Activated naive CD8-positive, alpha-beta T cell treated with anti-CD3 and anti-CD28 coated beads for 36 hours (primary cell): ENCODE measurements at places on chromosomes 2 and 18.

DNA sequence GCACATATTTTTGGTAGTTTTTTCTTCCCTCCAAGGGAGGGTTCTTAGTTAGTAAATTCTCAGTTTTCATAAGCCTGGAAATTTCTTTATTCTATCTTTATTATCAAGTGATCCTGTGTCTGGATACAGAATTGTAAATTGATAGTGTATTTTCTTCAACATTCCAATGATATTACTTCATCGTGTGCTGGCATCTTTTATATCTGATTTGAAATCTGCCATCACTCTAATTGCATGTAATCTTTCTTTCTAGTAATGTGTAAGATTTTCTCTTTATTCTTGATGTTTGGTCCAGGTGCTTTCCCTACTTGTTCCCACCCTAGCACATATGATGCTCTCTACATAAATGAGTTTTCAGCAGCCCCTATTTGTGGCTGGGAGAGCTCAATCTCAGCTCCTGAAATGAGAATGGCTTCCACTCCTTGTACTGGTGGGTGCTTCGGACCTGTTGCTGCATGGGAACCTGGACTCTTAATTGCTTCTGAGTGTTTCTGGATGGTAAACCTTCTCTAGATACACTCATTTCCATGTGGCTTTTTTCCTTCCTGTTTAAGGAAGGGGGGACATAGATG lies 102.7 kb downstream of the SMIM21 start:
- no peak for DNase-seq

- no peak for DNase-seq
Measured at GRCh38 chr2:118786746-118787145, 60.7 kb downstream of the EN1 start.

GRCh38 chr2:59691518-59692190 lies 861.8 kb downstream of the BCL11A start:
- DNase-seq = no peak

DNA sequence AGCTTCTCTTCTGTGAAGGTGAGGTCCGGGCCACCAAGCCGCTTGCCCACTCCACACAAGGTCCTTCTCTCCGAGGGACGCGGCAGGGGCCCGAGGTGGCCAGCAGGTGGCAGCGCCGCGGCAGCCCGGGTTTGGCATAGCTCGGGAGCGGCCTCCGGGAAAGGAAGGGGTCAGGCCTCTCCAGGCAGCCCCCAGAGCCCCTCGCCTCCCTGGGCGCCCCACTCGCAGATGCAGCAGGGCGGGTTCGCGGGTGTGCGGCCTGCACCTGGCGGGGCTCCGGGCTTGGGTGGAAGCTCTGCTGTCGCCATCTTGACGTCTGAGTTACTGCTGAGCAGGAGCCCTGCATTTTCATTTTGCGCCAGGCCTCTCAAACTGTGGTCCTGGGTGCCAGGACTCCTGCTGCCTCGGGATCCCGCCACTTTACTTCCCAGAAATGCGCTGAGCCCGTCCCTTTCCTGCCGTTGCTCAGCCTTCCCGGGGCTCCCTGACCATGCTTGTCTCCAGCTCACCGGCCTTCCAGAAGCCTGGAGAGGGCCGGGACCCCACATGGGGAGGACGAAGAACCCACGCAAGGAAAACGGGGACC lies 18.6 kb upstream of the NCL start:
- DNase-seq = peak; percentile 79

DNA sequence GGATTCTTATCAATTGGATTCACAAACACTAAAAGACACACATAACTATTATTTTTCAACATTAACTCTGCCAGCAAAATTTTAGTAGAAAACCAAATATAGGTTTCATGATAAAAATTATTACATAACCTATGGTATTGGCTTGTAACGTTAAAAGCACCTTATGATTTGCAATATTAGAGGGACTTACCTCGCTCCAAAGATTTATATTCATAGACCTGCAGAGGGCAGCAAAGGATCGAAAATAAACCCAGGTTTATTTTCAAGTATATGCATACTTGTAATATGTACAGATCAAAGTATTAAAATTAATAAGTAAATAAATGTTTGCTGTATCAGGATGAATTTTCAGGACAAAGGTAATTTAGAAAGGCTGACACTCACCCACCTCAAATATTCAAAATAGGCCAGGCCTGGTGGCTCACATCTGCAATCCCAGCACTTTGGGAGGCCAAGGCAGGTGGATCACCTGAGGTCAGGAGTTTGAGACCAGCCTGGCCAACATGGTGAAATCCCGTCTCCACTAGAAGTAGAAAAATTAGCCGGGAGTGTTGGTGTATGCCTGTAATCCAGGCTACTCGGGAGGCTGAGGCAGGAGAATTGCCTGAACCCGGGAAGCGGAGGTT lies 45.3 kb downstream of the LRPPRC start:
- no peak for DNase-seq

- DNase-seq = no peak
Measured at GRCh38 chr2:7633566-7634153, 716.4 kb downstream of the RNF144A start.

DNA sequence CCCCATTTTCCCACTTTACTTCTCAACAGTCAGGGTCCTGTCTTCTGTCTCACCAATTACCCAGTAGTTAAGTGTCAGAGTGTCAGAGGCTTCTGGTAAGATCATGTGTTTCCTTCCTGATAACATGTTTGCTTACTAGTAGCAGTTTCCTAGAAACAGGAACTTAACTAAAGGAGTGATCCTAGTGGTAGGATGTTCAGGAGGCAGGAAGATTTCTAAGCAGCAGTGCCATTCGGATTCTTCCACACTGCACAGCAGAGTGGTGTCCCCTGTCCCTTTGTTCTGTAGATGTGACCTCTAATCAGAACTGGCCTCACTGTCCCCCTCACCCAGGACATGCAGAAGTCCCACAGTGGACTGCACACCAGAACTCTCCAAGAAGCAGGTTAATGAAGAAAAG lies 221.8 kb upstream of the OSR1 start:
- no peak for DNase-seq

DNA sequence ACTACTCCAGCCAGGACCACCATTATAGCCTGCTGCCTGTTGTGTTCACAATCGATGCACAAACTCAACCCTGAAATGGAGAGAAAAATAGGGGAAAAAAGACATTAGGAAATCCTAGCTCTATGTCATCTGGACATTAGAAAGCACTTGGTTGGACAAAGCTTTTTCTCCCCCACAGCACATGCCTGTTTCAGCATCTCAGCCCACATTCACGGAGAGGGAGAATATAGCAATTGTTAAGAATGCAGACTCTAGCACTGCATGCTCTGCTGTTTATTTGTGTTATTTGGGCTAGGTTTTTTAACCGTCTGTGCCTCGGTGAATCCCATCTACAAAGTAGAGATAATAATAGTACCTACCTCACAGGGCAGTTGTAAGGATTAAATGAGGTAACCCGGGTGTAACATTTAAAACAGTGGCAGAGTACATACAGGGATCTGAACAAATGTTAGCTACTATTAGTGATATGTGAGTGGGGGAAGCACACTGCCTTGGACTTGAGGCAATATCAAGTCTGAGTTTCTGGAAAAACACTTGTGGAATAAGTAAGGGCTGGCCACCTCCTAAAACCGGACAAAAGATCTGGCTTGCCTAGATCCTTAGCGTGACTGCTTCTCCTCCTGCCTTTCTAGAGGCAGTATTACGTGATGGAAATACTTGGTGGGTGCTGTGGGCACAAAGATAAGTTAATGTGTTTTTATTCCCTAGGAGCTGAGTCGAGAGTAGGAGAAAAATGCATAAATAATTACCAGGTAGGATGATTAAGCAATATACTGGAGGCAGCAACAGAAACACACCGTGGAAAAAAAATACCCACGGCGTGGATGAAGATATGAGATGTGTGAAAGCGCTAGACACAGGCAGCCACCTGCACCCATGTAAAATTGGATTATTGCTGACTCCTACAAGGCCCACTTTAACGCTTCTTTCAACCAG lies 1.0 kb upstream of the PPP1CB start:
- peak; percentile 36 for DNase-seq

DNA sequence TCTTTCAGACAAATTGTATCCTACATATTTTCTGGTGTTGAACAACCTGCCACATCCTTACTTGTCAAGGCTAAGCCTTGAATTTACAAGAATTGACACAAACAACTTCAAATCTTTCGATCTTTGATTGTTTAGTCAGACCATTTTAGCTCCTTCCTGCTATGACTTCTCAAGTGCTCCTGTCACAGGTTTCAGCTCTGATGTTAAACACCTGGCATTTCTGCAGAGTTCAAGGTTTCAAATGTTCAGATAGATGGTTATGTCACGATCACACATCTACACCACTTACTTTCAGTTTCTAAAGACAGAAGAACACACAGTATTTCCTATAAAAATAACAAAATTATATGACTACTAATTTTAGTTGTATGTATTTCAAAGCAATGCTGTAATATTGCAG lies 84.0 kb downstream of the RND3 start:
- DNase-seq = no peak
